ENCODE measurements at places on chromosomes 16 and 17. TPM values are rescaled to one million over a fixed set of nuclear protein-coding genes. Genes with fewer than 3 reads are reported as not detected.

CDRT4 gene
- total RNA-seq: 8.4 TPM

ADAMTS18 gene
- total RNA-seq: not detected

CD300H gene
- total RNA-seq: not detected

DNA sequence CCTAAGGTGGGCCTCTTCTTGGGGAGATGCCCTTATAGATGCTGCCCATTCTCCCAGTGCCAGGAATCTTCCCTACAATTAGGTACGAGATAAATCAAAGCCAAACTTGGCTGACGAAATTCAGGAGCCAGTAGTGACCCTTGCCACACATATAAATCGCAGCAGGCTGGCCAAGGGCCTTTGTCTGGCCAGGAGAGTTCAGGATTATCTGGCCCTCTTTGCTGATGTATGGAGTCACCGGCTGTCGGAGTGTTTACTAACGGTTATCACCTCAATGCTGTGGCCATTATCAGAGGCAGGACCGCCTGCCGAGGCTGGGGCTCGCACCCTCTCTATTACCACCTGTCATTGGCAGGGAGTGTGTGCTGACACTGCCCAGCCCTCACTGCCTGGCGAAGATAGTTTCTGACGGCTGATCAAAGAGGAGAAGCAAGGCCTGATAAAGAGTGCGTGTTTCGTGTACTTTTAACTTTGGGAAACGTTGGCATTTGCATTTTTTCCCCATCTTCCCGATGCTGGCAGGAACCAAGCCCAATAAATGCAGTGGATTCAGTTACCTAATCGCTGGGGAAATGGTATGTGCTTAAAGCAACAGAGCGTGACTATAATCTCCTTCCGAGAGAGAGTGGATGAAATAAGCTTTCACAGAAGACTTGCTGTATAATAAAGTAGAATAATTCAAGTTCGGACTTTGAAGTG lies 32.8 kb upstream of the TBX2 start:
- no peak overlapping the region for H3K27ac ChIP-seq
- DNase-seq: no peak
- H3K27me3 ChIP-seq: no peaks in the 10 kb centered on the region
- H3K4me3 ChIP-seq: no peak overlapping the region
- H3K36me3 ChIP-seq: no peaks in the 10 kb centered on the region

SMURF2 gene
- 16.0 TPM for total RNA-seq

DNA sequence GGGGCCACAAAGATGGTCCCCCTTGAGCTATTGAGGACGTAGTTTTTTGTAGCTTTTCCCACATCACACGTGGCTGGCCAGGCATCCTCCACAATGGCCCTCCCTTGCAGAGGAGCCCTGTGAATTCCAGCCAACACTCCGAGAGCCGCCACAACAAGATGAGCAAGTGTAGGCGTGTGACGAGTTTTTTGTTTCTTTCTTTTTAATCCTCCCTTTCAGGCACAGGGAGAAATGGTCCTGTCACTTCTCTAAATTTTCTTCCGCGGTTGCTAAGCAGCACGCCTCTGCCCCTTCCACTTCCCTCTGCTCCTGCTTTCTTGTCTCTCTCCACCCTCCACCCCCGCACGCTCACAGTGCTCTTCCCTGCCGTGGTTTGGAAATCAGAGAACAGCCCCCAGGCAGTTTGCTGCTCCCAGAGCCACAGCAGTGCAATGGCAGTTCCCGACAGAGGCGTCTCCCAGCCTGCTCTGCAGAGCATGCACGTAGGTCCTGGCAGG lies 68.0 kb upstream of the MRTFB start:
- no peak overlapping the region for H3K27ac ChIP-seq
- H3K4me1 ChIP-seq: peaks cover 30% of the 10 kb centered on the region
- H3K27me3 ChIP-seq: peaks cover 24% of the 10 kb centered on the region
- no peaks in the 10 kb centered on the region for H3K36me3 ChIP-seq
- no peak for DNase-seq

DNA sequence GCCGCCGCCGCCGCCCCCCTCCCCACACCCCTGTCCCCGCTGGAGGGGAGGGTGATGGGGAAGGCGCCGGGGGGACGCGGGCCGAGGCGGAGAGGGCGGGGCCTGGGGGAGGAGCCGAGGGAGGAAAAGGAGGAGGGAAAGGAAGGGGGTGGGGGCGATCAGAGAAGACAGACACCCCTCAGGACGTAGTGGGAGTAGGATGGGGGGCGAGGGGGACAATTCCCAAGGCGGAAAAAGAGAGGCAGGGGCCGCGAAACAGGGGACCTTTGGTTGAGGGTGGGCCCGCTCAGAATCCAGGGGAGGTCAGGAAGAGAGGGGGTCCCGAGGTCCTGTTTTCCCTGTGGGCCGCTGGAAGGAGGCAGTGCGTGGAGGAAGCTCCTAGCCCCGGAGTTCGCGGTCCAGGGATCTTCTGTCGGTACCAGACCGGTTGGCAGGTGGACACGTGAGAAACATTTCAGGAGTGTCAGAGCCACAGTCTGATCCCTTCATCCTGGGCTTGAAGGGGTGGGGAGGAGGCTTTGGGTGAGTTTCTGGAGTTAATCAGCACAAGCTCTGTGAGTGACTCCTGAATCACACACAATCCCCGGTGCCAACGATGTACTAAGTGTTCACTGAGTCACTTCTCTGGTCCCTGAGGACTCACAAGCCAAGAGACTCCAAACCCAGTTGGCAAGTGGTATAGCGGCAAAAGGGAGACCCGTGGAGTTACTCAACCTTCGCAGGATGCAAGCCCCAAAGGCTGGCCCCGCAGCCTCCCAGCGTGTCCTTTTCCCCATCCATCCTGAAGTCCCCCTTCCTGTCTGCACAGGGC lies at the start of gene XYLT1:
Gene XYLT1, minus strand, starts transcription at position 53 of the 811 bp plus-strand sequence. CDS start 164 bp downstream, outside the sequence.
- H3K36me3 ChIP-seq: peaks cover 30% of the 10 kb centered on the region
- H3K27ac ChIP-seq: peak within 1 kb of the TSS; percentile 81
- H3K4me1 ChIP-seq: peaks cover 67% of the 10 kb centered on the region
- H3K4me3 ChIP-seq: peak within 1 kb of the TSS; percentile 99

DNA sequence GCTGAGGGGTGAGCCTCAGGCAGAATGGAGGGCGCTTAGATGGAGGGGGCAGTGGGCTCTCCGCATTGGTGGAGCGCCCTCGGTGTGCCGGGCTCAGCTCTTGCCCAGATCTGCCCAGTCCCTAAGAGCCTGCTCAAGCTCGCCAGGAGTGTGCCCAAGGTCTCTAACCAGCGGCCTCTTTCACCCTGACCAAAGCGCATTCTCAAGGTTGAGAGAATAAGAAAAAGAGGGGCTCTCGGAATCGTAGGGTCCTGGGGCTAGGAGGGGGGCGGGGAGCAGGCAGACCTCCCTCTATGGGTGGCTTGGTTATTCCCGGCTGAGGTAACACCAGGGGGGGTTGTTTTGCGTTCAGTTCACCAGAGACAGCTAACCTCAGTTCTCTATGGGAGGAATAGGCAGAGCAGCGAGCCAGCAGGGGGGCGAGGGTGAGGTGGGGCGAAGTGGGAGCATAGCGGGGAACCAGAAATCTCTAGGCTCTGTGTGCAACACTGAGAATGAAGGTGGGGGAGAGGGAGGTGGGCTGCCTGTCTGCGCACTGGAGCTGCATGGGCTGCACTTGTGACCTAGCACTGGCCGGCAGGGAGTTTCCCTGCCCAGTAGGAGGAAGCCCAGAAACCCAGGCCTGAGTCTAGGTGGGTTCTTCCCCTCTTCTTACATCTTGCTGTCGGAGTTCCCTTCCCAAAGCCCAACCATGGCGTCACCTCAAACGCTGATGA lies 3.0 kb downstream of the TMEM132E start:
- peaks cover 5% of the 10 kb centered on the region for H3K4me1 ChIP-seq
- no peaks in the 10 kb centered on the region for H3K36me3 ChIP-seq
- peaks cover 84% of the 10 kb centered on the region for H3K27me3 ChIP-seq

TOM1L2 gene
- total RNA-seq: 19.8 TPM

KRT20 gene
- total RNA-seq: not detected

DNA sequence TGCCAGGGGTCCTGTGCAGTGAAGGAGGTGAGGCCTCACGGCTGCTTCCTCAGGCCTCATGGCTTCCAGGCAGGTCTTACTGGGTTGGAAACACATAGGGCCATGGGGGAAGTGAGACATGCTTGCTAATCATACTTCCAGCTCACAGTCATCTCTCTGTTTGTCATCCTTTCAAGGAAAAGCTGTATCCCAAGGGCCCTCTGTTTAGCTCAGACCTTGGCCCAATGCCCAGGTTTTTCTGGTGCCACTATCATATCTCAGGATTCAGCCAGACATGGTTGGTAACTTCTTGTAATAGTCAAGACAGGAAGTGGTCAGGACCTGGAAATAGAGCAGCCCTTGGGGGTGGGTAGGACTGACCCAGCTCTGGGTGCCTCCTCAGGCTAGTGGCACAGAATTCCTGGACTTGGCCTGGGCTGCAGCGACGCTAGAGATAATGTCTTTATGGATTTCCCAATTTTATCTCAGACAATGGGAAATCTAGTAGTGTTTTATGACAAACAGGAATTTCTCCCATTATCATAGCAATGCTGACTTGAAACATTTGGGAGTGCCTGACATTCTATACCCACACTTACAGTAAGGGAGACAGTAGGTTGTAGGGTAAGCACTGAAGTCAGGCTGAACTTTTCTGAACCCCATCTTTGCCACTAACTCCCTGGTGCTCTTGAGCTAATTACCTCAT lies 13.5 kb upstream of the ITGB3 start:
- no peak for DNase-seq
- H3K4me3 ChIP-seq: no peak overlapping the region
- H3K27ac ChIP-seq: no peak overlapping the region
- peaks cover 20% of the 10 kb centered on the region for H3K27me3 ChIP-seq

TBX2 gene
- not detected for total RNA-seq

GRCh38 chr17:77497578-77497934 lies 356.8 kb downstream of the SEC14L1 start:
- no peaks in the 10 kb centered on the region for H3K27me3 ChIP-seq
- DNase-seq: no peak
- no peak overlapping the region for H3K27ac ChIP-seq
- H3K4me1 ChIP-seq: peaks cover 11% of the 10 kb centered on the region
- peaks cover 27% of the 10 kb centered on the region for H3K36me3 ChIP-seq

PPL gene
- not detected for total RNA-seq

EVPLL gene
- total RNA-seq: not detected

DNA sequence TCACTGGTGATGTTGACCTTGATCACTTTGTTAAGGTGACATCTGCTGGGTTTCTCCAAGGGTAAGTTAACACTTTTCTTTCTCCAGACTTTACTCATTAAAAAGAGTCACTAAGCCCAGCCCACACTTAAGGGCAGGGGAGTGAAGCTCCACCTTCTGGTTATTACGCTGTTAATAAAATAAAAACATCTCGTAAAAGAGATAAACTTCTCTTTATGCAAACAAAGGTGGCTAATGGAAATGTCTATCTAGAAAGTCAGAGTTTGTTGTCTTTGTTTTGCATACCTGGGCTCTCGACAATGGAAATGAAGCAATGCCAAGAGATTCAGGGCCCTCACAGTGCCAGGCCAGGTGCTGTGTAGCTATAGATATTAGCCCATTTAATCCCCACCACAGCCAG lies 134.4 kb downstream of the ZFHX3 start:
- no peaks in the 10 kb centered on the region for H3K27me3 ChIP-seq
- no peak overlapping the region for H3K27ac ChIP-seq
- DNase-seq: no peak
- H3K4me3 ChIP-seq: no peak overlapping the region

DNA sequence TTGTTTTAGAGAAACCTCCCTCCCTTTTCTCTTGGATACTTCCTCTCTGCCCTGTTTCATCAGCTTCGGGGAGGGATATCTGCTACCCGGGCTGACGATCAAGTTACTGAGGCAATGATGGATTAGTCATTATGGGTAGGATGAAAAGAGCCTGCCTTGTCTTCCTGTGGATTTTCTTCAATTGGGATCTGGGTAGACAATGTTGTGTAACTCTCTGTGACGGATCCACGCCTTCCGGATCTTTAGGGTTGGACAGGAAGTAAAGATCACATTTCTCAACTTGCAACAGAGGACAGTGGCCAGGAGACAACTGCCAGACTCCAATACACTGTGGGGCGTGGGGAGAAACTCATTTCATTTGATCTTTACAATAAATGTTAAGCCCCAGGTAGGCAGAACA lies 11.3 kb upstream of the CHST6 start:
- no peak for DNase-seq
- H3K27me3 ChIP-seq: peaks cover 20% of the 10 kb centered on the region
- H3K4me3 ChIP-seq: no peak overlapping the region
- H3K4me1 ChIP-seq: no peaks in the 10 kb centered on the region
- H3K36me3 ChIP-seq: no peaks in the 10 kb centered on the region
- no peak overlapping the region for H3K27ac ChIP-seq

DNA sequence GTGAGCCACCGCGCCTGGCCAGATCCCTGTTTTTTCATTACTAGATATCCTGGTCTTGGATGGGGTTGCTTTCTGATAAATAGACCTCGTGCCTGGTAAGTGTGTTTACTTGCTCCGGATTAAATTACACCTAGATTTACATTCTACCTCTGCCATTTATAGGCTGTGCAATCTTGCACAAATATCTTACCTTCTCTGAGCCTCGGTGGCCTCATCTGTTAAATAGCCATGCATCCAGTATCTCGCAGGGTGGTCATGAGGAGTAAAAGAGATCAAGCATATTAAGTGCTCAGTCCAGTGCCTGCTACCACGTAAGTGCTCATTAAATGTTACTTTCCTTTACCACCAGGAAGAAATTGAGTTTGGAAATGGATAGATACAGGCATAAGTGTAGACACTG lies 98.4 kb downstream of the BMERB1 start:
- H3K27me3 ChIP-seq: no peaks in the 10 kb centered on the region
- no peaks in the 10 kb centered on the region for H3K4me1 ChIP-seq
- H3K27ac ChIP-seq: no peak overlapping the region
- no peak overlapping the region for H3K4me3 ChIP-seq
- H3K36me3 ChIP-seq: no peaks in the 10 kb centered on the region

DNA sequence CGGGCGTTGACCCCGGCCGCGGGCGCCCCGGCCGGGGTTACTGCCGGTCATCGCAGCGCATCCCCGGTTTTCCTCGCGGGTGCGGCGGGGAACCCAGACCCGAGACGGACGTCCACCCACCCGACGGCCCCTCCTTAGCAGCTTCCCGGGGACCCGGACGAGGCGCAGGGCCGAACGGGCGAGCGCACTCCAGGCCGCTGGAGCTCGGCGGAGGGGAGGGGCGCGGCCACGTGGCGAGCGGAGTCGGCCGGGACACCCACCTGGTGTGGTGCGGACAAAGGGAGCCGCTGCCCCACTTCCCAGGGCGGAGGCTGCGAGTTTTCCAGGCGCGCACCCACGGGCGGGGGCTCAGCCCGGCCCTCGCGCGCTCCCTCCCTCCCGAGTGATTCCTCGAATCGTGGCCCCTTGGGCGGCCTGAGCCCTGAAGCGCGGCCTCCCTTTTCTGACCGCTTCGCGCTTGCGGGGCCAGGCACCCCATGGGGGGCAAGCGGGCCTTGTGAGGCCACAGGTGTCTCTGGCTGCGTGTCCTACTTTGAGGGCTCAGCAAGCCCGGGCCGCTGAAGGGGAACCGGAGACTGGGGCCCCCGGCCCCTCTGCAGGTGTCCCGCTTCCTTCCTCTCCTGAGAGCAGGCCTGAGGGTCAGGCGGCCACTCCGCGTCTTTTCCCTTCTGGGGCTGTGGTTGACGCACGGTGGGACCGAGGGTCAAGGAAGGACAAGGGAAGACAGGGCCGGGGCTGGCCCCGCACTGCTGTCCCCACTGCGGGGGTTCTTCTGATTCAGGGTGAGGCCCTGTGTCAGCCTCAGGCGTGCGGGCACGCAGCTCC lies 1.1 kb upstream of the FASN start:
- peaks cover 1% of the 10 kb centered on the region for H3K36me3 ChIP-seq
- H3K27me3 ChIP-seq: no peaks in the 10 kb centered on the region
- peaks cover 13% of the 10 kb centered on the region for H3K4me1 ChIP-seq
- H3K4me3 ChIP-seq: peak overlapping the region; percentile 76
- DNase-seq: no peak
- H3K27ac ChIP-seq: peak overlapping the region; percentile 87

- H3K4me3 ChIP-seq: no peak overlapping the region
- no peaks in the 10 kb centered on the region for H3K27me3 ChIP-seq
- H3K4me1 ChIP-seq: peaks cover 3% of the 10 kb centered on the region
- H3K36me3 ChIP-seq: peaks cover 9% of the 10 kb centered on the region
- DNase-seq: no peak
Measured at GRCh38 chr16:28616636-28617035, 6.8 kb upstream of the SULT1A1 start.
